CD8-positive, alpha-beta T cell (primary cell): ENCODE measurements at places on chromosomes 13 and 19.
A peak's percentile ranks its signal among the peaks of the same experiment; 100 is the strongest.

GRCh38 chr19:16366433-16367260 lies 42.0 kb downstream of the KLF2 start:
- DNase-seq: no peak

DNA sequence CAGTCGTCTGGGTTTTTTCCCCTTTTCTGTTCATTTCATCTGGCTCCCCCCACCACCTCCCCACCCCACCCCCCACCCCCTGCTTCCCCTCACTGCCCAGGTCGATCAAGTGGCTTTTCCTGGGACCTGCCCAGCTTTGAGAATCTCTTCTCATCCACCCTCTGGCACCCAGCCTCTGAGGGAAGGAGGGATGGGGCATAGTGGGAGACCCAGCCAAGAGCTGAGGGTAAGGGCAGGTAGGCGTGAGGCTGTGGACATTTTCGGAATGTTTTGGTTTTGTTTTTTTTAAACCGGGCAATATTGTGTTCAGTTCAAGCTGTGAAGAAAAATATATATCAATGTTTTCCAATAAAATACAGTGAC lies 9.3 kb downstream of the CALM3 start:
- DNase-seq: no peak

DNA sequence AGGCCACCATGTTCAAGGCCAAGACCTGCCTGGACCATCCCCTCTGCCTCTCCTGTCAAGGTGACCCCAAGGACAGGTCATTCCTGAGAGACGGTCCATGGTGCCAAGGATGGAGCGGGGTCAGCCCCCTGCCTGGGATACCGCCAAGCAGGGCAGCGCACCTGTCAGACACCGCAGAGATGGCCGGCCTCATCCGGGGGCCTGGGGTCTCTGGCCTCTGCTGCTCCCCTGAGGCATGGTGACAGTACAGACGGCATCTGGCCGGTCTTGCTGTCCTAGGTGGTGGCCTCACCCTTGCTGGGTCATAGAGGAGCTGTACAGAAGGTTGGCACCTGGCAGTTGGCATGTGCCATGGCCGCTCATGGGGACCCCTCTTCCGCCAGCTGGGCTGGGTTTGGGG lies 11.1 kb downstream of the DDA1 start:
- no peak for DNase-seq

DNA sequence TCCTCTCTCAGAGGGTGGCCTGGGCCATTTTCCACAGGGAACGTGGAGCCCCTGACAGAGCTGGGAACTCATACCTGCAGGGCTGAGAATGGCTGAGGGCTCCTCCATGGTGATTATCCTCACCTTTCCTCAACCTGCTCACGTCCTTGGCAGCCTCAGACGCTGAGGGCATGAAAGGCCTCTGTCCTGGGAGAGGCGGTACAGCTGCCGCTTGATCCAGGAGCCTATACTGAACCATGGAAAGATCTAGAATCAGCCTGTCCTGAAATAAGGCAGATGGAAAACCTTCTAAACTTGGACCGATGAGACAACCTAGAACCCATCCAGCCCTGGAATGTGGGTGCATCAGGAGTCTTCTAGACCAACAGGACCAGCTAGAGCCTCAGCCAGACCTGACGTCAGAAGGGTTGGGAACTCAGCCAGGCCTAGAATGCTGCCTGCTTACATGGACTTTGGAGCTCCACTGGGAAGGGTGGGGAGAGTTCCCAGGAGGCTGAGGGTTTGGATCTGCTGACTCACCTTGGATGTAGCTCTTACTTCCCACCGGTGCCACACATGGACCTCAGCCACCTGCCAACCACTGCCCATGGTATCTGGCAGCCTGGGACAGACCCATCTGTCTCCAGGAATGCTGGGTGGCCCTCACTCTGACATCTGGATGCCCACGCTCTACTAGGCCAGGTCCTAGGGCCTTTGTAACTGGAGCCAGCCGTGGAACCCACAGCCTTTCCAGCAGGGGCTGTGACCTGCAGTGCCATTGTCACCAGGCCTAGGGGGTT lies 7.5 kb downstream of the KCTD15 start:
- no peak for DNase-seq

- DNase-seq: no peak
Measured at GRCh38 chr19:23420824-23421223, 25.6 kb upstream of the ZNF91 start.

DNA sequence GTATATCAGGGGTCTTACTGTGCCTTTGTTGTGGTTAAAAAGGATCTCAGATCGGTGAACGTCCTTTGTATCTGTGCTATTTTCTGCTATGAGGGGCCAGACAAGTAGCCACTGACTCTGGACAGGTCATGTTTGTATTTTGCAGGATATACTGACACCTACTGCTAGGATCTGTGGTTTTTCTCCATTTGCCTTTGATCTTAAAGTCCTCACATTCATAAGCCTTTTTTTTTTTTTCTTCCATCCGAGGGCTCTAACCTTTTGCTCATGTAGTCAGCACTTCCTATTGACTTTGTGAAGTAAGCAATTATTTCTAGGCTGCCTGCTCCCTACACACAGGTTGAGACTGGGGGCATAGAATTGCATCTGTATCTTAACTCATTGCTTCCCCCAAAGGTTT lies 106.2 kb downstream of the SLITRK5 start:
- no peak for DNase-seq

- no peak for DNase-seq
Measured at GRCh38 chr13:61777271-61777670, 361.6 kb upstream of the PCDH20 start.

GRCh38 chr13:20049558-20050473 lies 91.3 kb downstream of the ZMYM2 start:
- no peak for DNase-seq

DNA sequence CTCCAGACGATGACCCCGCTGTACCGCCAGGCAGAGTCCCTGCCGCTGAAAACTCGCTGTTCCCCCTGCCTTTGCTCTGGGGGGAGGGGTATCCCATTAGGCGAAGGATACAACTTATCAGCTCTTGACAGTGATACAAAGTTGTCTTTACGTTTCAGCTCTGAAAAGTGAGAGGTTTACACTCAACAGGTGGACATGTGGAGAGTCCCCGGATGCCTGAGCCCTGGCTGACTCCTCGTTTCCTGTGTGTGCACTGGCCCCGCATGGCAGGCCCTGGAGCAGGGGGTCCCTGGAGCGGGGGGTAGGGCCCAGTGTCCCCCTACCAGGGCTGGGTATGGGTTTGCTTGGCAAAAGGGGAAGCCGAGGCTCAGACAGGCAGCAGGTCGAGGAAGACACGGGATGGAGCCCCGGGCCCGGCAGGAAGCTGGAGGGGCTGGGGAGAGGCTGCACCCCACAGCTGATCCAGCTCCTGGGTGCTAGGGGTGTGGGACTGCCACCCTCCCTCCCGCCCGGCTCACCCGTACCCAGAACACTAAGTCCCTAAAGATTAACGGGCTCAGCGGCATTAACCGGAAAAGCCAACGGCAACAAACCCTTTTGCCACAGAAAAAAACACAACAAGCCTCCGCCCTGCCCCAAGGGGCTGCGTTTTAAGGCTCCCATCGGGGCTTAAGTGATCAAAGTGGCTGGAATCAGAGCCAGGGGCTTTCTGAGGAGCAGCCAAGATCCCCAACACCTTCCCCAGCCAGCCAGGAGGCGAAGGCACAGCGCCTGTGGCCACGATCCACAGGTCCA lies 5.6 kb downstream of the TCF3 start:
- DNase-seq: no peak

DNA sequence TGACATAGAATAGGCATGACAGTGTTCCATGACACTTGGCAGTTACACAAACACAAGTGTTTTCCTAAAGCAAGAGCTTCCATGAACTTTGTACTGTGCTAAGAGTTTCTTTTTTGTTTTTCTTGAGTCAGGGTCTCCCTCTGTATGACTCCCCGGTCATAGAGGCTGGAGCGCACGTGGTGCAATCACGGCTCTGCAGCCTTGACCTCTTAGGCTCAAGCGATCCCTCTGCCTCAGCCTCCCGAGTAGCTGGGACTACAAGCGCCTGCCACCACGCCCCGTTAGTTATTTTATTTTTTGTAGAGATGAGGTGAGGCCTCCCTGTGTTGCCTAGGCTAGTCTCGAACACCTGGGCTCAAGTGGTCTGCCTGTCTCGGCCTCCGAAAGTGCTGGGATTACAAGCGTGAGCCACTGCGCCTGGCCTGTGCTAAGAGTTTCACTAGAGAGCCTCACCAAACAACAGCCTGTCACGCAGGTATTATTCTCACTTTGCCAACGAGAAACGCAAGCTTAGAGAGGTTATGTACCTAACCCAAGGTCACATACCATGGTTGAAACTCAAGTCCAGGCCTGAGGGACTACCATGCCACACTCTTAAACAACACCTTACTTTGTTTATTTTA lies 355.9 kb downstream of the KLF12 start:
- DNase-seq: no peak

DNA sequence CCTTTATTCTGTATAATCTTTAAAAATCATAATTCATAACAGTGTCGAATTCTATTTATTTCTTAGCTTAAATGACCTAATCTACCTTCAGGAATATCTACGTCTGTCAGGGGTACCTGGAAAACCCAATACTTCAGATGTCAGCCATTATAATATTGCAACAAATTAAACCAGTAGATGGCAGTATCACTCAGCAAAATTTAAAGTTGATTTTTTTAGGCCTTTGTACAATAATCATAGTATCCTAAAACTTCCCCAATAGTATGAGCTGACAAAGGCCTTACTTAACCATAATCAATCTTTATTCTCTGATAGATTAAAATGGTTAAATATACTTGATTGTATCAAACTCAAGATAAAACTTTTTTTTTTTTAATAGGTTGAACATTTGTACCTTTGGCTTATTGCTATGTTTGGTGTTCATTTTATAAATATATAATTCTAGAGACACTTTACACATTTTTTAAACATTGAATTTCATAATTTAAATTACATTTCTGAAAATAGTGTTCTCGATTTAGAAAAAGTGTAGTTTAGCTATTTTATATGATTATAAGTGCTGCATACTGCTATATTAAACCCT lies 830.2 kb upstream of the SPRY2 start:
- no peak for DNase-seq

DNA sequence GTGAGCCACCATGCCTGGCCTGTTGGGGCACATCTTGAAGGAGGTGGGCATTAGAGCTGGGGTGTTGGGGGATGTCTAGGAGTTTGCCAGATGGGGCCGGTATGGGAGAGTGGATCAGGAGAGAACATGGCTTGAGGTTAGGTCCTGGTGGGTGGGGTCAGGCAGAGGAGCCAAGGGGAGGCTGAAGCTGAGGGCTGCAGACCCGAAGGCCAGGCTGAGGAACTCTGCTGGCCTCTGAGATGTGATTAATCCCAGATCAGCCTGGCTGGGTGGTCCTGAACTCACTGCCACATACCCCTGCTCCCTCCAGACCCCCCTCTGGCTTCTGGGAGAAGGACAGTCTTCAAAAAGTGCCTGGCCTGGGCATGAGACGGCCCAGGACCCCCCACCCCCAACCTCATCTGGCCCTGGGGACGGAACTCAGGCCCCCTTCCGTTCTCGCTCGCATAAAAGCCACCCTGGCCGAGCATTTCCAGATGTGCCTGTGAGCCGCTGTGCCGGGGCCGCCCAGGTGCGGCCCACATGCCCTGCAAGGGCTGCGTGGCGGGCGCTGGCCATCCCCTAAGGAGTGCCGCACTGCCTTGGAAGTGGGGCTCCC lies 2.7 kb downstream of the FSTL3 start:
- no peak for DNase-seq

DNA sequence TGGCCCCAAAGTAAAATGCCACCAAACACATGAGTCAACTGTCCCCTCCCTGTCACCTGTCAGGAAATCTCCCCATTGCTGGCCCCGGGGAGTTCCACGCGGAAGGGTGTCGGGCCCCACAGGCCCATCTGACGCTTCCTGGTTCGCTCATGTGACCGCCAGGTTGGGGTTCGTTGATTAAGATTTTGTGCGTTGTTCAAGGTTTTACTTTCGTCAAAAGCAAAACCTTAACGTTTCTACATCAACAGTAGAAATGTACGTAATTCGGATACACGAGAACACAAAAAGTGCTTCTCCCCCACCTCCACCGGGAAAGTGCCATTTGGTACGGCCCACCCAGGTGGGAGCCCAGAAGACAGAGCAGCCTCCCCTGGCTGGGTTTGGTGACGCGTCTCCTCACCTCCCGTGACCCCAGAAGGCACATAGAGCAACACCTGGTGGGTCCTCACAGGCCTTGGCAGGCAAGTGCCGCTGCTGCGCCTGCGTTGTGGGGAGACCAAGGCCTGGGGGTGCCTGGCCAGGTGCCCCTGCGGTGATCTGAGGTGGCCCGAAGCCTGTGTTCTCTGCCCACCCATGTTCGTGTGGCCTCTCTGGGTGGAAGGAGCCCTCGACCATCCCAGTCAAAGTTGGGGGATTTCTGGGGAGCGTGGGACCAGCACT lies 161.6 kb downstream of the KDM4B start:
- peak; percentile 88 for DNase-seq

DNA sequence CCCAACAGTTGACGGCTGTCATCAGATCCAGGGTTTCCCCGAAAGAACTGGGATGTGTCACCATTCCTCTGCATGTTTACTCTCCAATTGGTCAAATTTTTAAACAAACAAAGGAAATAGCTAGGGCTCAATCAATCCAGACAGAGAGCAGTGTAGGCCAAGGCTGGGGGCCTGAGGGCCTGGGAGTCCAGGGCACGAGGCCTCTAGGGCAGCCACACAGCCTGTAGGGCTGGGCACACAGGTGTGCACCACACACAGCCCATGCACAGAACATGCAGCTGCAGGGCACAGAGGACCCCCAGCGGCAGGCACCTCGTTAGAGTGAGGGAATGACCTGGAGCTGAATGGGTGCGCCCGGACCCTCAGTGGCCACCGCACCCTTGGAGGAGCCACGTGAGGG lies 9.5 kb downstream of the MIER2 start:
- DNase-seq: no peak
